ENCODE measurements at places on chromosomes 7 and 10.
A peak's percentile ranks its signal among the peaks of the same experiment; 100 is the strongest.

DNA sequence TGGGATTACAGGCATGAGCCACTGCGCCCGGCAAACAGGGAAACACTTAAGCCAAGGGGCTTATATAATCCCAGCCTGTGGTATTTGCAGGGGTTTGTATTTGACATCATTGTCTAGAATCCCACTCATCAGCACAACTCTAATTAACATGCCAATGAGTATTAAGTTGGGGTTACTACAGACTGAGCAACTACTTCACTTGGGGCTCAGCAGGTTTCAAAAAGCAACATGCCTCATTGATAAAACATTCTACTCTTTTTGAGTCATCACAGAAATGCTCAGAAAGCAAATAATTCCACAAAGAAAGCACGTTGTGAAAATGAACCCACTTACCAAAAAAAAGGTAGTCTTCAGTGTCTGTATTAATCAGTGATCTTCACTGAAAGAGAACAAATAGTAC lies 236.9 kb upstream of the CELF2 start:
- no peak for DNase-seq

DNA sequence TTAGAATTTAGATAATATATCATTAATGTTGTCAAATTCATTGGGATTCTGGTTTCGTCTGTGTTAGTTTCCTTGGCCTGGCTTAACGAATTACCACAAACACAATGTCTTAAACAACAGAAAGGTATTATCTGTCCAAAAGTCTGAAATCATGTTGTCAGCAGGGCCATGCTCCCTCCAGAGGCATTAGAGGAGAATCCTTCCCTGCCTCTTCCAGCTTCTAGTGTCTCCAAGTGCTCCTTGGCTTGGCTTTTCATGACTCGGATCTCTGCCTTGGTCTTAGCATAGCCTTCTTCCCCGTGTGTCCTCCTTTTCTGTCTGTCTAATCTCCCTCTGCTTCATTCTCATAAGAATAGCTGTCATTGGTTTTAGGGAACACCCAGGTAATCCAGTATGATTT lies 482.5 kb downstream of the SEMA3D start:
- no peak for DNase-seq

GRCh38 chr7:24847754-24848153 lies 90.5 kb upstream of the GSDME start:
- no peak for DNase-seq

GRCh38 chr10:30447125-30447799 lies 13.3 kb downstream of the MAP3K8 start:
- DNase-seq = peak; percentile 72

Data from suppressor macrophage treated with lipopolysaccharide for 1 hour (primary cell).